ENCODE measurements at places on chromosomes 2 and 18. TPM values are rescaled to one million over a fixed set of nuclear protein-coding genes. Genes with fewer than 3 reads are reported as not detected.

- no peak for DNase-seq
Observed at GRCh38 chr2:109516445-109517117, 97.2 kb downstream of the SEPTIN10 start.

DNA sequence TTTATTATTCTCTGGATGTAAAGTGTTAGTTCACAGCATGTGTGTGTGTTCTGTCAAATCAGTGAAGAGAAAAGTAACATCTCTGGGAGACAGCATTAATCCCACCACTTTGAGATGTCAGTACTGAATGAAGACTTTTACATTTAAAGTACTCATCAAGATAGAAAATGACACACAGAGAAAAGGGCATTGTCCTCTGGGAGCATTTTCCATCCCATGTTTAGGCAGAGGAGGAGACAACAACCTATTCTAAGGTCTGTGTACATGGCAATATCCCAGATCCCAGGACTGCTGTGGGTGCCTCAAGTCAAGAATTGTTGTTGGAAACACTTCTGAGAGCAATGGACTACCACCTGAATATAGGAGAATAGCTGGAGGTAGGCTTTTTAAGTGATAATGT is 201.5 kb downstream of the PPP1R1C start:
- no peak for DNase-seq

Gene CREG2
- total RNA-seq, result not detected

GRCh38 chr2:239264492-239264837 is 136.4 kb downstream of the HDAC4 start:
- no peak for DNase-seq

DNA sequence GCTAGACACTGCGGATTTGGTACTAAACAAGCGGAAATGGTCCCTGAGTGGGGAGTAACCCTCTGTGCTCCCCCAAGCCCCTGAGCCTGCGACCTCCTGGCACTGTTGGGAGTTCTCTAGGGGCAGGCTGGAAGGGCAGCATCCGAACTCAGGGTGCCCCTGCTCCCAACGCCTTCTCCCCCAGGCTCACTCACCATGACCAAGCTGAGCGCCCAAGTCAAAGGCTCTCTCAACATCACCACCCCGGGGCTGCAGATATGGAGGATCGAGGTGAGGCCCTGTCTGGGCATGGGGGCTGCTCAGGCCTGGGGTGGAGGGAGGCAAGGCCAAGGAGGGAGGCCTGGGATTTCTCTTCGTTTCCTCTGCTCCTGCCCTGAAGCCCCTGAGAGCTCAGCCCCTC is 4.7 kb downstream of the VIL1 start:
- DNase-seq, result no peak

Gene HMSD
- total RNA-seq, result 0.29 TPM

Gene MLPH
- 36.0 TPM for total RNA-seq

DNA sequence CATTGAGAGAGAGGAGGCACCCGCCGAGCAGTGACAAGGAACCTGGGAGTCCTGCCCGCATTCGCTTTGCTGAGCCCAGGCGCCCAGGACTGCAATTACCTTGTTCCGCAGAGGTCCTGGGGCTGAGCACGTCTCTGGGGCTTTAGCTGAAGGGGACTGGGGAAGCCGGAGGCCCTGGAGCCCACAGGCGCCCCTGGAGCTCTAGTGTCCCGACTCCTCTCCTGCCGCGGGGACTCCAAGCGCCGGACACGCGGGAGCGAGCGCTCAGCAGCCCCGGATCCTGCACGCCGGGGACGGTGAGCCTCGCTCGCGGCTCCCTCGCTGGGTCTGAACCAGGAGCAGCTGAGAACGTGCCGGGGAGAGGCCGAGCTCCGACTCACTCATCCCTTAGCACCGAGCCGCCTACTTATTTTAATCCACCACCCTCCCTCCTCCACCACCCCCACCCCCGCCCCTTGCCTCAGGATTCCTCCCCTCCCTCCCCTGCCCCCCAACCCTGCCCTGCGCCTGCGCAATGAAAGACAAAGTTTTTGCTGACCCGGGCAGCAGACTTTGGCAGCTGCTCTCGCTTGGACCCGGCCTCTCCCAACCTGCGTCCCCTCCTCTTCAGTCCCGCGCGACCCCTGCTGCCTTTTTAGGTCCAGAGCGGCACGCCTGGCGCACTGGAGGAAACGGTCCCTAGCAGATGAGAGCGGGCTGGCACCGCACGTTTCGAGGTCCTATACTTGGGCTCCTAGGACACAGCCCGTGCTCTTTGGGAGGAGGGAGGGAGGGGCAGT is at the start of gene OSR1:
TSS of gene OSR1 (minus strand) at position 382 of the 779 bp plus-strand sequence. CDS start 4,818 bp downstream, outside the sequence.
- DNase-seq, result no peak
